NK-92 treated with Interleukin-12 subunit alpha and Interleukin-12 subunit beta, amount 100 ng/mL, for 24 hours (cell line): ENCODE measurements at places on chromosomes 5 and 9.

- DNase-seq, result no peak
Observed at GRCh38 chr9:8980496-8981013, 1181.0 kb upstream of the DMAC1 start.

DNA sequence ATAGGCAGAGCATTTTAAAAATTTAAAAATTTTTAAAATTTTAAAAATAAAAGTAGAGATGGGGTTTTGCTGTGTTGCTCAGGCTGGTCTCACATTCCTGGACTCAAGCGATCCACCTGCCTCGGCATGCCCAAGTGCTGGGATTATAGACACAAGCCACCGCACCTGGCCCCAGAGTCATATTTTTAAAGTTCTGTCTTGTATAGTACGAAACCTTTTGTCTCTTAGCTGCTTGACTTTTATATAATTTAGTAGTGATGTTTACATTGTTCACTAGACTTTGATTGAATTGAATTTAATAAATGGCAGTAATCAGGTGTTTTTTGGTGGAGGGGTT, 31.0 kb downstream of the LRRTM2 start:
- DNase-seq, result no peak

DNA sequence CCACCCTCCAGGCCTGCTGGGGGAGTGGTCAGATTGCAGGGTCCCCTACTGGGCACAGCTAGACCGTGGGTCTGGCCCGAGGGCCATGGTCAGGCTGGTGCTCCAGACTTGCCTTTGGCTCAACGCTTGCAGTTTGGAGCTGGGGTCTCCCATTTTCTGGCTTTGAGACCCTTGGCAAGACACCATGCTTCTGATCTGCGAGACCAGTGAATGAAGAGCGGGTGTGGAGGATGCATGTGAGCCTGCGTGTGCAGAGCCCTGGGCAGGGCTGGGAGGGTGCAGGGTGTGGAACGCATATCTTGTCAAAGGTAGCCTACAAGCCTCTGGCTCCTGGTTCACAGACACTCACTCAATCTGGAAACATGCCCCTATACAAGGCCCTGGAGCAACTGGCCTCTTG, 6.1 kb upstream of the MRNIP start:
- no peak for DNase-seq

DNA sequence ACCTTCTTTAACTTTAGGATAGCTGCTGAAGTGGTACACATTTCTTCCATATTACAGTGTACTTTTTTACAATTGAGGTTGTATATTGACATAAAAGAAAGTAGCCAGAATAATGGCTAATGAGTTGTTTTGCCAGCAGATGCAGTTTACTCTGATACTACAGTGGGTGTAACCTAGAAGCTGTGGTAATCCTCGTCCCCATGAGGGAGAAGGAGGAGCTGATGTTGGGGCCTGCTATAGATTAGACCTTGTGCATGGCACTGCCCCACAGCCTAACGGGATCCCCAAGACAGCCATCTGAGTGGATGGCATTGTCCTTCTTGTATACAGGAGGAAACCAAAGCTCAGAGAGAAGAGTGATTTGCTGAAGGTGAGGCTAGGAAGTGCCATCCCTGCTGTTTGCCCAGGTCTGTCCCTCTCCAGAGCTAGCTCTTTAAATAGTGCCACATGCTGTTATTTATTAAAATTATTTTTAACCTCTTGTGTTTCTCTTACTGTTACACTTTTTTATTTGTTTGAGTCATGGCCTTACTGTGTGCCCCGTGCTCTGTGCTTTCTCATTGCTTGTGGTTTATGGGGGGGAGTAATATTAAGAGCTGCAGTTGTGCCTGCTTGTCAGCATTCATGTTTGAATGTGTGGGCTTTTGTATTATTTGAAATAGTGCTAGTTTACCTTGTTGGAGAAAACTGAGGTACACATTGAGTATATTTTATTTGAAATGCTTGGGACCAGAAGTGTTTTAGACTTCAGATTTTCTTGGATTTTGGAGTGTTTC, 65.3 kb downstream of the ICE1 start:
- DNase-seq, result no peak

- DNase-seq, result no peak
Observed at GRCh38 chr9:77752554-77752953, 104.4 kb upstream of the GNA14 start.

DNA sequence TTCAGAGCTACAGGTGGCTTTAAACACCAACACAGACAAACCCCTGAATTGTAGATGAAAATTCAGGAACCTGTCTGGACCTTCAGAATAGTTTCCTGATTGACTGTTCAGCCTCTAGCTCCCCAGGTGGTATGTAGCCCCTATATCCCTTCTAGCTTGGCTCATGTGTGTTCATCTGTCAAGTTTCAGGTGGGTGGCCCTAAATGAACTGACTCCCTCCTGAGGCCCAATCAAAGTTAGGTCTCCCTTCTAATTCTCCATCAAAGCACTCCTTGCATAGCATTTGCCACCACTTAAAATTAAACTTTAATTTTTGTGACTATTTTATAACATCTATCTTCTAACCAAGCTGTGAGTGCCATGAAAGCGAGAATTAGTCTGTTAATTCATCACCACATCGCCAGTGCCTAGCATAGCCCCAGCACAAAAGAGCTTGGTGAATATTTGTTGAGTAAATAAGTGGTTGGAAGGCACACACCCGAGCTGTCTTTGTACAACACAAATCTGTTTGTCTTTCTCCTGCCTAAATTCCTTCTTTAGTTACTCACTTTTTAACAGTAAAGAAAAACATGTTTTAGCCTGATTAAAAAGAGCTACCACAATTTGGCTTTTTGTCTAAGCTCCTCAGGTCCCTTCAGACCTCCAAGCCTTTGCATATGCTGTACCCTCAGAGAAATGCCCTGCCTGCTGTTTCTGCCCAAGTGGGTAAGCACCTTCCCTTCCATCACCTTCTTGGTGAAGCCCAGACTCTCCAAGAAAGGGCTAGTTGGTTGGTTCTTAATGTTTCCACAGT, 138.1 kb upstream of the HMHB1 start:
- DNase-seq, result no peak
